D721Med (cell line): ENCODE measurements at places on chromosomes 12 and 14.

GRCh38 chr12:103840462-103840875, 565 bp downstream of the NT5DC3 start:
- no peak for DNase-seq

- no peak for DNase-seq
Measured at GRCh38 chr14:38994731-38995130, 108.3 kb downstream of the SEC23A start.

DNA sequence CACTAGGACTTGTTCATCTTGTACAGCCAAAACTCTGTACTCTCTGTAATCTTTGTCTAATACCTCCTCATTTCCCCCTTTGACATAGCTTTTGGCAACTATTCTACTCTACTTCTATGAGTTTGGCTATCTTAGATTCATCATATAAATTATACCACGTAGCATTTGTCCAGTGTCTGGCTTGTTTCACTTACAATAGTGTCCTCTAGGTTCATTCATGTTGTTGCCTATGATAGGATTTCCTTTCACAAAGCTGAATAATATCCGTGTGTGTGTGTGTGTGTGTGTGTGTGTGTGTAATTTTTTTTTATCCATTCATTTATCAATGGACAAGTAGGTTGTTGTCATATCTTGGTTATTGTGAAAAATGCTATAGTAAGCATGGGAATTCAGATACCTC, 209.5 kb downstream of the KCNC2 start:
- no peak for DNase-seq

- no peak for DNase-seq
Measured at GRCh38 chr14:59333235-59333634, 131.9 kb downstream of the GPR135 start.

DNA sequence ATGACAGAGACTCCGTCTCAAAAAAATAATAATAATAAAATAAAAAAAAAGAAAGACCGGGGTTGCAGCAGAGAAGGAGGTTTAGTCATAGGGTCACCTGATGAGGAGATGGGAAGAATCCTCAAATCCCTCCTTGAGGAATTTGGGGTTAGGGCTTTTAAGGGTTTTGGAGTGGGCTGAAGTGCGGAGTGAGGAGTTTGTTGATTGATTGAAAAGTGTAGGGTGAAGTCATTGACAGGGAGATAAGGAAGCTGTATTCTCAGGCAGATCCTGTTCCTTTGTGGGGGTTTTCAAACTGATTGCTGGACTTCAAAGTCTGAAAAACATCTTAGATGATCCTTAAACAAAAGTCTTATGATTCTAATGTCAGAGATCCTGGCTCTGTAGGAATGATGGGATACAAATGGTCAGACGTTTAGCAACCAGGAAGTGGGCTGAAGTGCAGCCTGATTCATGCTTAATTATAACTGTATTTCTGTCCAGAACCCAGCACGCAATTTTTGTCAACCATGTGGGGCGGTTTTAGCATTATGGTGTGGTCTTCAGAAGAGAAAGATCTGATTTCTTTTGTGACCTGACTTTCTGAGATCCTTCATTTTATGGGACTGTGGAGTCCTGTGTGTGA, 16.0 kb downstream of the FNTB start:
- DNase-seq: no peak

GRCh38 chr14:59333668-59334067, 131.5 kb downstream of the GPR135 start:
- no peak for DNase-seq

DNA sequence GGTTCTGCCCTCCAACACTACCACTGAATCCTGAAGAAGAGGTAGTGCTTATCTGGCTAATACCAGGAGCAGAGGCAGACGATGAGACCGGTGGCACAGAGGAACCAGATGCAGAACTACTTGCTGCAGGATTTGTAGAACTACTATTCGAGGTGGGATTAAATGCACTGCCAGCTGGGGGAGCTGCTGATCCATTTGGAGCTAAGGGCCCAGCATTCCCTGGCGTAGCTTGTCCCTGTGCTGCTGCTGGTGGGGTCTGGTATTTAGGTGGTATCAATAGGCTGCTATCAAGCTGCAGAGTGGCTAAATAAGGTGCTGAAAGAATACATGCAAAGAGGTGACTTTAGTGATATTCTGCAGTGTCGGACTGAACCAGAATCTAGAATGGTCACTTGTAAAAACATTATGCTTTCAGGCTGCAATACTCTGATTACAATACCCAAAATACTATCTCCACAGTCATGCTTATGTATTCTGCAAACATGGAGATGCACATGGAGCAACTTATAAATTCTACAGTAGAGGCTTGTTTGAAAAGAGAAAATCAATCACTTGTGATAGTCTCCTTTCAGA, 294.2 kb downstream of the MED13L start:
- no peak for DNase-seq

GRCh38 chr14:81449576-81449975, 49.5 kb upstream of the STON2 start:
- no peak for DNase-seq
